ENCODE measurements at places on chromosomes 1 and 21.

GRCh38 chr1:222334026-222334680 lies 213.8 kb downstream of the HHIPL2 start:
- DNase-seq = peak; percentile 57

DNA sequence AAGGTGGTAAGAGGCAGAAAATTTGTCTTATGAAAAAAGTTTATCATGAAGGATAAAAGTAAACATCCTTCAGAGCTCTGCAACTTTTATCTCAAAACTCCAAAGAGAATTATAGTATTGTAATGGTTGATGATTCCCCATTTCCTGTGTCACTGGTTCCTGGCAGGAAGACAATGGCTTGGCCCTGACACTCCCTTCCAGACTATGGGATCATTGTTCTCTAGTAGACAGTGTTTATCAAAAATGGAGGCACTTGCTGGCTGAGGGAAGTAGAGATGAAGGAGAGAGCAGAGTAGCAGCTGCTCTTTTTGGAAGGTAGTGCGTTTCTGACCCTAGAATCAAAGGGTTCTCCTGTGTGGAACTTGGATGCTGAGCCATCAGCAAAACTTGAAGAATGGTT lies 145.9 kb upstream of the ATP1B1 start:
- DNase-seq = no peak

DNA sequence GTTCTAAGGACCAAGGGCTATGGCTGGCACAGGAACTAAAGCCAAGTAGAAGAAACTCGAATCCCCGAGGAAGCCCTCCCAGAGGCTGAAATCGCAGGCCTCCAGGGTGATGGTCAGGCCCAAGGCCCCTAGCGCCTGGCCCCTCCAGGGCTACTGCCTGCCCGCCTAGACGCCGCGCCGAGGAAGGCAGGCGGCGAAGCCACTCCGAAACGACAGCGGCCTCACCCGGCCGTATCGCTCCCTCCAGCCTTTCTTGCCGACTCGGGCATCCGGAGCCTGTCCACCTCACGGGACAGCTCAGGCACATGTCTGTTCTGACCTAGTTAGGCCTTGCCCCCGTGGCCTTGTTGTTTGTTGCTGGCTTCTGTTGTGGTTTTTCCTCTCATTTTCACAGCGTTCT lies 9.7 kb upstream of the LHX8 start:
- DNase-seq = no peak

DNA sequence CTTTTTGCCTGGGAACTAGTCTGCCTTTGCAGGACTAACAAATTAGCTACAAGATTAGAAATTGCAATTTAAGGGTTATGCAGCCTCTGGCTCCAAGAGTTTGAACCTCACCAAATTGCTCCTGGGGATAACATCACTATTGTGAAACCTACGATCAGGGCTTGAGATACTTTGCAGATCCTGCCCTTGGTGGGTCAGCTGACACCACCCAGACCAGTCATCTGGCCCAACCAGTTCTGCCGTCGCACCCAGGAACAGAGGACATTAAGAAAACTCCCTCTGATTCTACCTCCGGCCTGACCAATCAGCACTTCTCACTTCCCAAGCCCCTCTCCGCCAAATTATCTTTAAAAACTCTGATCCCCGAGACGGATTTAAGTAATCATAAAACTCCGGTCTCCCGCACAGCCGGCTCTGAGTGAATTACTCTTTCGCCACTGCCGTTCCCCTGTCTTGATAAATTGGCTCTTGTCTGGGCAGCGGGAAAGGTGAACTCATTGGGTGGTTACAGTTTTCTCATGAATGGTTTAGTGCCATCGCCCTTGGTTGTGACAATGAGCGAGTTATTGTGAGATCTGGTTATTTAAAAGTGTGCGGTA lies 32.9 kb upstream of the B3GALT5 start:
- DNase-seq = no peak

- no peak for DNase-seq
Measured at GRCh38 chr1:56975446-56975845, 9.6 kb upstream of the C8B start.

- no peak for DNase-seq
Measured at GRCh38 chr1:93846206-93846991, 32.6 kb downstream of the DNTTIP2 start.

DNA sequence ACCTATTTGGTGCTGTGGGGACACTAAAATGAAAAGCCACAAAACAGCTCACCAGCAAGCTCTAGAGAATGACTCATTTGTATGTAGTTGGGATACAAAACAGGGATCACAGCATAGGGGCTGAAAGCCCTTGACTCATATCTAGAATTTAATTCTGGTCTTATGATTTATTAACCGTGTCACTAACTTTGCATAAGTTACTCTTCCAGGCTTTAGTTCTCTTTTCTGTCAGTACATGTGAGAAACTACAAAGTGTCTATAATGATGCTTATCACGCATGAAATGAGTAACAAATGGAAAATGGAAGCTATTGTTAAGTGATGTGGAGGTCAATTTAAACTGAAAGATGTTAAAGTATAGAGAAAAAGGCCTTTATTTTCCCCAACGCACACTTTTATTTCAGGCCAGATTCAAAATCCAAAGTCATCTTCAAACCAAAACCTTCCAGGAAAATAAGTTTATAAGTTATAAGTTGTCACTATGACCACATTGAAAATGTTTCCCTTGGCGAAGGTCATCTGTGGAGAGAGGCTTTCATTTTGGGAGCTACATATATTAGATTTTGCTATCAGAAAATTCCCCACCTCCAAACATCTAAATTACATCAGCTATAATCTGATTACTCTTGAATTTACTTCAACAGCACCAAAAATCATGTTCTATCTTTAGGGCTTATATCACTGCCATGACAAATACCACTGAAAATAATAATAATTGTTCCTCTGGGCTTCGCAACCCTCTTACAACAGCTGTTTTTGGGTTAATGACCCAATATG lies 430.5 kb downstream of the MRPL39 start:
- no peak for DNase-seq

DNA sequence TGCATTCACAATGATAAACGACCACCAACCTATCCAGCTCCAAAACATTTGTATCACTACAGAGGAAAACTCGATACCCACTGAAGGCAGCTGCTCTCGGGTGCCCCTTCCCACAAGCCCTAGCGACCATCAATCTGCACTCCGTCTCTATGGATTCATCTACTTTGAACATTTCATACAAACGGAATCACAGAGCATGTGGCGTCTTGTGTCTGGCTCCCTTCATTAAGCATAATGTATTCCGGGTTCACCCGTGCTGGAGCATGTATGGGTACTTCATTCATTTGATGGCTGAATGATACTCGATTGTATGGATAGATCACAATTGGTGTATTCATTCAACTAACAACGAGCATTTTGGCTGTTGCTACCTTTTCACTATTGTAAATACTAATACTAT lies 340.2 kb downstream of the SMYD3 start:
- no peak for DNase-seq

- DNase-seq = no peak
Measured at GRCh38 chr1:107464827-107465226, 324.0 kb downstream of the NTNG1 start.

DNA sequence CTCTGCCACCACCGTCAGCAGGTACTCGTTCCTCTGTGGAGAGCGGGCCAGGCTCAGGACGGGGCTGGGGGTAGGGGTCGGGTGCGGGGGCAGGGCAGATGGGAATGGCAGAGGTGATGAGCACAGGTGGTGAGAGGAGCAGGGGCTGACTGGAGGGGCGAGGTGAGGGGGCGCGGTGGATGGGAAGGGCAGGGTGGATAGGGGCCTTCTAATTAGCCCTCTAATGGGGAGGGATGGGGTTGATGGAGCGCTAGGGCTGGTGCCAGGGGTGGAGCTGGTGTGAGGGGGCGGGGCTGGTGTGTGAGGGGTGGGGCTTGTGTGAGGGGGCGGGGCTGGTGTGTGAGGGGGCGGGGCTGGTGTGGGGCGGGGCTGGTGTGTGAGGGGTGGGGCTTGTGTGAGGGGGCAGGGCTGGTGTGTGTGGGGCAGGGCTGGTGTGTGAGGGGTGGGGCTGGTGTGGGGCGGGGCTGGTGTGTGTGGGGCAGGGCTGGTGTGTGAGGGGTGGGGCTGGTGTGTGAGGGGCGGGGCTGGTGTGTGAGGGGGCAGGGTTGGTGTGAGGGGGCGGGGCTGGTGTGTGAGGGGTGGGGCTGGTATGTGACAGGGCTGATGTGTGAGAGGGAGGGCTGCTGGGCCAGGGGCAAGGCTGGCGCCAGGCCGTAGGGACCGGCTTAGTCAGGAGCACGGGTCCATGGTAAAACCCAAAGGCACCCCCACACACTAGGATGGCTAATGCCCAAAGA lies 5.9 kb downstream of the KRTAP10-1 start:
- no peak for DNase-seq

GRCh38 chr1:198942466-198942865 lies 303.6 kb downstream of the PTPRC start:
- DNase-seq = no peak

GRCh38 chr21:35234725-35235124 lies 185.6 kb upstream of the RUNX1 start:
- no peak for DNase-seq

DNA sequence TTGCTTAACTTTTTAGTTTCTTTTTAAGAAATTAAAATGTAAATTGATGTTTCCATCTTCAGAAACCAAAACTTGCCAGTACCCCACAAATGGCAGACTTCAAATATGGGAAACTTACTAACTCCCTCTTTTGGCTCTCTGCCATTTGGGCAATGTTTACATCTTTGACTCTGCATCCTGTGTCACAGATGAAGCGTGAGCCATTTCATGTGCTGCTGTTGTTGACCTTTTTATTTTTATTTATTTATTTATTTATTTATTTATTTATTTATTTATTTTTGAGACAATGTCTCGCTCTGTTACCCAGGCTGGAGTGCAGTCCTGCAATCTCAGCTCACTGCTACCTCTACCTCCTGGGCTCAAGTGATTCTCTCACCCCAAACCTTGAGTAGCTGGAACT lies 16.0 kb upstream of the COG2 start:
- DNase-seq = no peak

- no peak for DNase-seq
Measured at GRCh38 chr1:155947292-155947691, 5.9 kb downstream of the RXFP4 start.

GRCh38 chr1:166029196-166029945 lies 137.4 kb downstream of the FAM78B start:
- DNase-seq = no peak

DNA sequence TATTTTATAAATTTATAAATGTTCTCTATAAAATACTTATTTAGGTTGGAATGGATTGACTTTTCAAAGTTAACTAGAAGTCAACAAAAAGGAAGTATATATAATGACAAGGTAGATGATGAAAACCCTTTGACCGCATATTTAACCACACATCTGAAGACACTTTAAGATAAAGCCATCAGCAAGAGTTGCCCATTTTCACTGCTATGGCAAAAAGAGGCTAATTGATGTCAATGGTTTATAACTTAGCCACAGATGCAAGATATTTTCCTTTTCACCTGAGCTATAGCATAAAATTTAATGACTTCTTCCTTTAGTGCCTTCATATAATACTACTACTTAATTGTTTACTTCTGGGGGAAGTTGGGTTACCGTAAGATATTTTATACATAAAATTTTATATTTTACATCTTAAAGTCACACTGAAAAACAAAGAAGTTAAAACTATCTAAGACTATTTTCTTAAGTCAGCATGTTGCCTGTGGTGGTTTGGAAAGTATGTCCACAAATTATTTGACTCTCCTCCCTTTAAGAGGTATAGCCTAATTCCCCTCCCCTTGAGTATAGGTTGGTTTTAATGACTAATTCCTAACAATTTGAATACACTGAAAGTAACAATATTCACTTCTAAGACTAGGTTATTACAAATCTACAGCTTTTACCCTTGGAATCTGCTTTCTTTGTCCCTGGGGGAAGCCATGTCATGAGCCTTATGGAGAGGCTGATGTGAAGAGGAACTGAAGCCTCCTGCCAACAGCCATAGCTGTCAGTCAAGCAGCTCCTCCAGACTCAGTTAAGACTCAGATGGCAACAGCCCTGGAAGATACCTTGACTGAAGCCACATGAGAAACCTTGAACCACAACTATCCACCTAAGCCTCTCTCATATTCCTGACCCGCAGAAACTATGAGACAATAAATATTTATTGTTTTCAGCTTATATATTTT lies 40.3 kb upstream of the LRRC8B start:
- DNase-seq = no peak

DNA sequence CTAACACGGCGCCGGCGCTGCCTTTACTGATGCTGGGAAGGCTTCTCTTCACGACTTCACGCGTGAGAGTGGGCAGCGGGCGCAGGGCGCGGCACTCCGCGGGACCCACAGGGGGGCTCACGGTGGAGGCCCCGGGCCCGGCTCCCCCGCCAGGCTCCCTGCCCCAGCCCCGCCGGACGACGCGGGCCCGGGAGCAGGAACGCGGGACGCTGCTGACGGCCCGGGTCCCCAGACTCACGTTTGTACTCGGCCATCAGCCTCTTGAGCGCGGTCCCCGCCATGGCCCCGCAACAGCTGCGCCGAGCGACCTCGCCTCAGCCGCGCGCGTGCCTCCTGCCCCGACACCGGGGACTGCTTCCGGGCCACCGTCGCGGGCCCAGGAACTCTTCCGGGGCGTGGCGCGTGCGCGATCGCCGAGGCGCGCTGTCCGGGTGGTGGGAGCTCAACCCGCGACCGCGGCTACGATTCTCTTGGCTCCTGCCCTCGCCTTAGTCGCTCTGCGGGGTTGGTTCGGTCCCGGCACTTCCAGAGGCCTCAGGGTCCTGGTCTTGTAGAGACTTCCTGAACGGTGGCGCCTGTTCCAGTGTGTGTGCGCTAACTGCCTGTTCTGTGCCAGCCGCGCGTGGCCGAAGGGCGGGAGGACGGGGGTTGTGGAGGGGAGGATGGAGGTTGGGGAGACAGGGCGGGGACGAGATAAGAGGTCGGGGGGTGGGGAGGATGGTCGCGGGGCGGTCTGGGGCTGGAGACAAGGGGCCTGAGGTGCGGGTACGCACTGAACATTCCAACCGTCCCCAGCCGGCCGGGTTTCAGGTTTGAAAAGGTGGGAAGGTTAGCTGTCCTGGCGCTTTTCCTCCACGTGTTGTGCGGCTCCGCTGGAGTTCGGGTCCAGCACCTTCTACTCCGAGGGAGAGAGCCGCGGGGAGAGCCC lies at the start of gene UBE2G2:
Gene UBE2G2, minus strand, starts transcription at position 353 of the 928 bp plus-strand sequence. Its CDS starts 72 bp downstream, at position 281.
- no peak for DNase-seq

- no peak for DNase-seq
Measured at GRCh38 chr1:31433396-31433930, 20.4 kb downstream of the SERINC2 start.

- DNase-seq = no peak
Measured at GRCh38 chr1:54294887-54295286, 94.9 kb downstream of the MRPL37 start.

GRCh38 chr1:21670059-21670881 lies 1.1 kb upstream of the RAP1GAP start:
- DNase-seq = no peak

DNA sequence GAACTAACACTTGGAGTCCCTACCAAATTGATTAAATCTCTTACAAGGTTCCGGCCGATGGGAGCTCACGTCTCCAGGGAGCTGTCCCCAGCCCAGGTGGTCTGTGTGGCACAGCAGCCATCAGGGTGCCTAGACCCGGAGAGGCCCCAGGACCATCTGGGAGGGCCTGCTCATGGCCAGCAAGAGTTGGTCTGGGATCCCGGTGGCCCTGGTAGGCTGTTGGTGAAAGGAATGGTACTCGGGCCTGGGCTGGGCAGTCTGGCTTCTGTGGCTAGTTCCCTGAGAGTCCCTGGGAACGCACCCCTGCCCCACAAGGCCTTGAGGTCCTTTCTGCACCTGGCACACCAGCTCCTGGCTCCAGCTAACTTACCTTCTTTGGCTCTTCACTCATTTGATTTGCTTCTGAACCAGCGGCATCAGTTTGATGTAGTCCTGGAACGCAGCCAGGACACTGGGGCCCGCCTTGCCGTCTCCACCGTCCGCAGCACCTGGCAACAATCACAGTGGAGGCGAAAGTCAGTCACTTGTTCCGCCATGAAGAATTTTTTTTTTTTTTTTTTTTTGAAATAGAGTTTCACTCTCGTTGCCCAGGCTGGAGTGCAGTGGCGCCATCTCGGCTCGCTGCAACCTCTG lies 62.5 kb downstream of the SCCPDH start:
- no peak for DNase-seq

Data from HS-5 (cell line).